HFFc6 (cell line): ENCODE measurements at places on chromosomes 1 and 21. TPM values are rescaled to one million over a fixed set of nuclear protein-coding genes. Genes with fewer than 3 reads are reported as not detected.

DNA sequence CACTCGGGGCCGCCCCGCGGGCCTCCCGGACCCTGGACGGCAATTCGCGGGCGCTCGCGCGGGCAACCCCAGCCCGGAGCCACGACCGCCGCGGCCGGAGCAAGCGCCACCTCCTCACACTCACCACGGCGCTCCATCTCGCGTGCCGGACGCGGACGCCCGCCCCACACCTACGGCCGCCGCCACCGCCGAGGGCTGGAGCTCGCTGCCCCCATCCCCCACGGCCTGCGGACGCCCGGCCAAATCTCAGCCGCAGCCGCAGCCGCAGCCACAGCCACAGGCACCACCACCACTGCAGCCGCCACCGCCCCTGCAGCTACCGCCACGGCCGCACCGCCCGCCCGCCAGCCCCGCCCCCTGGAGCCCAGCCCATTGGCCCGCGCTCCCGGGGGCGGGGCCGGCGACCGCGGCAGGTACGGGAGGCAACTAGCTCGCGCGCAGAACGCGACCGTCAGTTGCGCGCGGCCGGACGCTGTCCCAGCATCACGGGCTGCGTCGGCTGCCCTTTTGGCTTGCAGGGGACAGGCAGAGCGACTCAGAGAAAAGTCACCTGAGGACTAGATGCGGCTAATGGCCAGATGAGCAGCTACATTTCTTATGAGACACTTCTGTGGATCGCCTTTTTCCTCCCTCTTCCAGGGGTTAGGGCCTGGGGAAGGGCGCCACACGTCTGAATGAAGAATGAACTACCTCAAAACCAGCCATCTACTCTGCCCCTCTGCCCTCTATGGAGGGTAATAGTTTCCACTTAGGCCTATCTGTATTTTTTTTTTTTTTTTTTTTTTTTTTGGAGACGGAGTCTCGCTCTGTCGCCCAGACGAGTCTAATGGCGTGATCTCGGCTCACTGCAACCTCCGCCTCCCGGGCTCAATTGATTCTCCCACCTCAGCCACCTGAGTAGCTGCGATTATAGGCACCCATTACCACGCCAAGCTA is at the start of gene ARHGAP29:
TSS of gene ARHGAP29 (minus strand) at position 294 of the 936 bp plus-strand sequence. CDS start 5,973 bp downstream, outside the sequence.
- peaks cover 64% of the 10 kb centered on the region for H3K4me1 ChIP-seq
- H3K27me3 ChIP-seq: no peaks in the 10 kb centered on the region; the same call in 1 of the 2 replicates

GRCh38 chr21:41691205-41692184 is 75.4 kb downstream of the RIPK4 start:
- no peak overlapping the region for H3K27ac ChIP-seq
- peaks cover 30% of the 10 kb centered on the region for H3K27me3 ChIP-seq
- H3K4me1 ChIP-seq: peaks cover 9% of the 10 kb centered on the region; the same call in 1 of the 2 replicates
- no peak overlapping the region for H3K4me3 ChIP-seq

- DNase-seq: no peak
- no peak overlapping the region for H3K4me3 ChIP-seq
- H3K4me1 ChIP-seq: peaks cover 20% of the 10 kb centered on the region
- peaks cover 3% of the 10 kb centered on the region for H3K27me3 ChIP-seq
- peaks cover 32% of the 10 kb centered on the region for H3K36me3 ChIP-seq
Observed at GRCh38 chr21:33750017-33750416, 107.7 kb downstream of the ITSN1 start.

DNA sequence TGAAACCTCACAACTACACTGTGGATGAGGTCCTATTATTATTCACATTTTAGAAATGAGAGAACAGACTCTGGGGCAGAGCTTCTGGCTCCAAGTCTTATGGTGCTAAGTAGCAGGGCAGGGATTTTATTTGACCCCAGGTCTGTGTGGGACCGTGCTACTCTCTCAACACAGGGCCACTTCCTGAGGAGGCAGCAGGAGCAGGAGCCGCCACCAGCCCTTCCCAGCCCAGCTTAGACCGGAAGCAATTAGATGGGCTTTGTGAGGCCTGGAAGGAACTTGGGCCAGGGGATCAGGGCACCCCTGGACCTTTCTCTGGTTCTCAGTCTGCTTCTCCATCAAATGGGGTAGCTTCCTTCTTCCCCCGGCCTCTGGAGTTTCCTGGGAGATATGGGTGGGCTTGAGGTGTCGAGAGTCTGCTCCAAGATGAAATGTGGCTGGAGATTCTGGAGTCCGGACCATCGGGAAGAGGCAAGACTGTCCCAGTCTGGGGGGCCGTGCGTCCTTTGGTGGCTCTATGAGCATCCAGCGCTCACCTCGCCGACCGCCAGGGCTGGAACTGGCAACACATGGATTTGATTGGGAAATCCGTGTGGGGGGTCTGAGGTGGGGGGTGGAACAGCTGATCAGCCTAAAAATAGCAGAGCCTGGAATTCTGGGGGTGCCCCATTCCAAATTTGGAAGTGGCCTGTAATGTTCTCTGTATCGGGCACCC is 136.8 kb downstream of the FOXD2 start:
- H3K4me1 ChIP-seq: peaks cover 69% of the 10 kb centered on the region
- peaks cover 2% of the 10 kb centered on the region; the same call in 1 of the 2 replicates for H3K27me3 ChIP-seq
- H3K4me3 ChIP-seq: no peak overlapping the region
- H3K36me3 ChIP-seq: no peaks in the 10 kb centered on the region
- no peak for DNase-seq

DNA sequence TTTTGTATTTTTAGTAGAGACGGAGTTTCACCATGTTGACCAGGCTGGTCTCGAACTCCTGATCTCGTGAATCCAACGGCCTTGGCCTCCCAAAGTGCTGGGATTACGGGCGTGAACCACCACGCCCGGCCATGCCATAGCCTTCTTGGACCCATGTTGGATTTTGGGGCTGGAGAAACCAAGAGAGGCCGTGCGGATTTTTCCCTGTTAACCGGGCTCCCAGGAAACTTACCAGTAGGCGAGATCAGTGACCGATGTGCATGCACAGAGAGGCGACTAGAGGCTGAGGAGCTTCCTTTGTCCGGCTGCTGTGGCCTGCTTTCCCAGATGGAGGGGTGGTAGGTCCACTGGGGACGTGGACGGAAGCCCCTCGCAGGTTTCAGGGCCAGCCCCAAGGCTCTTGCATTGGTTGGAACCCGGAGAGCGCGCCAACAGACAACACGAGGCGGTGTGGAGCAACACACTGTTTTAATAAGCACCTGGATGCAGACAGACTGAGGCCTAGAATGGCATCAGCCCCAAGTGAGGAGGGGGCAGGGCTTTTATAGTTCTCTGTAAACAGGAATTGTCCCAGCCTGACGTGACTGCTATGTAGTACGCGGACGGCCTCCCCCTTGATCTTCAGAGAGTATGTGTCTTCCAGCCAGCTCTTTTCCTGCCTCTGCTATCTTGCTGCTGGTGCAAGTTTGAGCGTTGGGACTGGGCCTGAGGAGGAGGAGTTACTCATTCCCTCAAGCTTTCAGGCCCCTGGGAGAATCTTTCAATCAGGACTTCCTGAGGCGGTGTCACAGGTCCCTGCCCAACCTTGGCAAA is at the start of gene ERVH48-1:
TSS of gene ERVH48-1 (minus strand) at position 517 of the 813 bp plus-strand sequence. CDS start 6,624 bp downstream, outside the sequence.
- no peak for DNase-seq
- H3K27me3 ChIP-seq: no peaks in the 10 kb centered on the region
- H3K4me1 ChIP-seq: peaks cover 14% of the 10 kb centered on the region
- H3K27ac ChIP-seq: no peak within 1 kb of the TSS
- no peak within 1 kb of the TSS for H3K4me3 ChIP-seq

- H3K27me3 ChIP-seq: no peaks in the 10 kb centered on the region; the same call in 1 of the 2 replicates
- H3K4me1 ChIP-seq: peaks cover 10% of the 10 kb centered on the region; the same call in 1 of the 2 replicates
- no peak overlapping the region for H3K4me3 ChIP-seq
- H3K27ac ChIP-seq: no peak overlapping the region
Observed at GRCh38 chr1:59475737-59476136, 178.8 kb downstream of the FGGY start.

- peaks cover 11% of the 10 kb centered on the region for H3K27me3 ChIP-seq
- no peak overlapping the region for H3K27ac ChIP-seq
- DNase-seq: no peak
- H3K36me3 ChIP-seq: no peaks in the 10 kb centered on the region
- H3K4me3 ChIP-seq: no peak overlapping the region
Observed at GRCh38 chr1:25697435-25698217, 81.0 kb downstream of the MAN1C1 start.

DNA sequence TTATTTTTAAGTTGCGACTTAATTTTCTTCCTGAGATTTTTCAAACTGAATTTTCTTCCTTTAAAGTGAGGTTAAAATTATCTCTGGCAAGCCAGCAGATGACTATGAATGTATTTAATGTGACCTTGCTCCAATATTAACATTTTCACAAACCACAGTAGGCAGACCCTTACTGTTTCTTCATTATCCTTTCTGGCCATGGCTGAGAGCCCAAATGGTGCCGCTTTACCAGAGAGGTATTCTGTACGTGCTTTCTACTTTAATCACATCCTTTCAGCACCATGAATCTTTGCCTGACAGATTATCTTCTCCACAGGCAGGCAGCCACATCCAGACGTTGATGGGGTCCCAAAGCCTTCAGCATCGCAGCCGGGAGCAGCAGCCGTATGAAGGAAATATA is 129.6 kb downstream of the LRRC40 start:
- DNase-seq: no peak
- no peak overlapping the region for H3K27ac ChIP-seq
- H3K4me1 ChIP-seq: peaks cover 43% of the 10 kb centered on the region
- H3K27me3 ChIP-seq: no peaks in the 10 kb centered on the region

DNA sequence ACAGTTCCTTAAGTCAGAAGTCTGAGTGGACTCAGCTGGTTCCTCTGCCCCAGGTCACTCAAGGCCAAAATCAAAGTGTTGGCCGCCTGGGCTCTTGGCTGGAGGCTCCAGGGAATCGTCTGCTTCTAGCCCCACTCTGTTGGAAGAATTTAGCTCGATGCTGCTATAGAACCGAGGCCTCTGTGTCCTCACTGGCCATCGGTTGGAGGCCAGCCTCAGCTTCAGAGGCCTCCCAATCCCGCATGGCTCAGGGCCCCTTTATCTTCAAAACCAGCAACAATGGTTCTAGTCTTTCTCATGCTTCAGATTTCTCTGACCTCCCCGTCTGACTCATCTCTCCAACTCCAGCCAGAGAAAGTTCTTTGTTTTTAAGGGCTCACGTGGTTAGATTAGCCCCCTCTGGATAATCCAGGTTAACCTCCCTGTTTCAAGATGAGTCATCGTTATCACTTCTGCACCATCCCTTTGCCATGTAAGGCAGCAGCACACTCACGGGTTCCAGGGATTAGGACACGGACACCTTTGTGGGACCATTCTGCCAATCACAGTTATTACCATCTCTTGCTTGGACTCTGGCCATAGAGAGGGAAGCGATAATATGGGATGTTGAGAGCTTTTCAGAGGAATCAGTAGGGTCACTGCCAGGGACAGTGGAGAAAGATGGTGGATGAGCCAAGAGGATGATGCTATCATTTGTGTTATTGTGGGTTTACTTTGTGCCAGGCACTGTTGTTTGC is 13.6 kb downstream of the FHAD1 start:
- H3K27ac ChIP-seq: no peak overlapping the region
- peaks cover 16% of the 10 kb centered on the region for H3K27me3 ChIP-seq
- no peak overlapping the region for H3K4me3 ChIP-seq
- DNase-seq: peak; percentile 5
- peaks cover 7% of the 10 kb centered on the region; the same call in 1 of the 2 replicates for H3K36me3 ChIP-seq
- peaks cover 15% of the 10 kb centered on the region for H3K4me1 ChIP-seq

GRCh38 chr1:42957229-42957879 is 1.3 kb downstream of the SLC2A1 start:
- peak overlapping the region; percentile 99 for H3K4me3 ChIP-seq
- peak overlapping the region; percentile 90 for H3K27ac ChIP-seq
- H3K36me3 ChIP-seq: peaks cover 25% of the 10 kb centered on the region

GRCh38 chr1:41046347-41046775 is 24.8 kb upstream of the SLFNL1 start:
- peaks cover 2% of the 10 kb centered on the region; the same call in 1 of the 2 replicates for H3K27me3 ChIP-seq
- H3K36me3 ChIP-seq: peaks cover 13% of the 10 kb centered on the region; the same call in 1 of the 2 replicates
- H3K4me3 ChIP-seq: no peak overlapping the region
- no peak overlapping the region for H3K27ac ChIP-seq
- DNase-seq: no peak
- H3K4me1 ChIP-seq: peaks cover 17% of the 10 kb centered on the region

- peak overlapping the region; percentile 20; the same call in 1 of the 2 replicates for H3K27ac ChIP-seq
- no peaks in the 10 kb centered on the region for H3K36me3 ChIP-seq
- H3K4me1 ChIP-seq: peaks cover 52% of the 10 kb centered on the region
- H3K4me3 ChIP-seq: peak overlapping the region; percentile 30
Observed at GRCh38 chr1:219123036-219123435, 50.6 kb upstream of the LYPLAL1 start.

GRCh38 chr1:53306168-53306567 is 21.7 kb downstream of the LRP8 start:
- no peak overlapping the region for H3K27ac ChIP-seq
- no peak overlapping the region for H3K4me3 ChIP-seq
- H3K27me3 ChIP-seq: no peaks in the 10 kb centered on the region; the same call in 1 of the 2 replicates
- H3K36me3 ChIP-seq: no peaks in the 10 kb centered on the region
- DNase-seq: no peak

- H3K4me3 ChIP-seq: no peak overlapping the region
- H3K36me3 ChIP-seq: no peaks in the 10 kb centered on the region
- H3K27me3 ChIP-seq: peaks cover 8% of the 10 kb centered on the region; the same call in 1 of the 2 replicates
Observed at GRCh38 chr1:9843576-9843945, 19.8 kb upstream of the CLSTN1 start.

DNA sequence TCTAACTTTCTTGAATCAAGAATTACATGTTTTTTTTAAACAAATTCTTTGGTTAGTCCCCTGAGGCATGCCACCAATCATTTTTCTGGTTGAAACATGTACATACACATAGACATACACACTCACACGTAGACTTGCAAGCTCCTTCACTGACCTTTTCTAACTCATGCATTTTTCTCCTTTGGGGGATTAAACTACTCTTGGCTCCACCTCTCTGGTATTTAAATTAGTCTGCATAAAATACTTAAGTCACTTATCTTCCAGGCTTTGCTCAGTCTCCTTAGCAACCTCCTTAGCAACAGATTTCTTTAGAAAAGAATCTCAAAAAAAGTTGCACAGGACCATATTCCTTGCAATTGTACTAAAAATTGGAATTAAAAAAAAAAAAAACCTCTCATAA is 440.9 kb upstream of the LRRC7 start:
- no peak overlapping the region for H3K4me3 ChIP-seq
- H3K36me3 ChIP-seq: no peaks in the 10 kb centered on the region; the same call in 1 of the 2 replicates
- H3K27me3 ChIP-seq: no peaks in the 10 kb centered on the region

DNA sequence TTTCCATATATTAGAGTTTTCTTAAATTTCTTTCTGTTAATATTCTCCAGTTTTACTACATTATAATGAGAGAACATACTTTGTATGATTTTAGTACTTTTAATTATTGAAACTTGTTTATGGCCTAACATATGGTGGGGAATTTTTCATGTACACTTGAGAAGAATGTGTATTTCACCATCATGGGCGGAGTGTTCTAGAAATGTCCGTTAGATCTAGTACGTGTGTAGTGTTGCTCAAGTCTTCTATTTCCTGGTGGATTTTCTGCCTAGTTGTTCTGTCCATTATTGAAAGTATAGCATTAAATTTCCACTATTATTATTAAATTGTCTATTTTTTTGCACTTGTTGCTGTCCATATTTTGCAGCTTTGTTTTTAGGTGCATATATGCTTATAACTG is 64.0 kb upstream of the RGS21 start:
- no peak overlapping the region for H3K4me3 ChIP-seq
- no peak for DNase-seq
- no peaks in the 10 kb centered on the region for H3K36me3 ChIP-seq
- no peaks in the 10 kb centered on the region; the same call in 1 of the 2 replicates for H3K27me3 ChIP-seq
- H3K4me1 ChIP-seq: no peaks in the 10 kb centered on the region
- H3K27ac ChIP-seq: no peak overlapping the region

GRCh38 chr21:14767192-14767852 is 221.2 kb upstream of the SAMSN1 start:
- DNase-seq: no peak
- H3K36me3 ChIP-seq: no peaks in the 10 kb centered on the region
- no peak overlapping the region for H3K27ac ChIP-seq
- H3K27me3 ChIP-seq: peaks cover 3% of the 10 kb centered on the region; the same call in 1 of the 2 replicates
- no peak overlapping the region for H3K4me3 ChIP-seq

The C8B gene
- not detected in 3 replicates for total RNA-seq

The LIPI gene
- total RNA-seq: not detected in 3 replicates

The GPR61 gene
- not detected in 2 replicates for total RNA-seq

The SPRR2E gene
- total RNA-seq: not detected in 3 replicates

The MAP3K6 gene
- total RNA-seq: 22.6 to 30.8 TPM (median 23.9 TPM) in 3 replicates

The SPRR1B gene
- not detected in 3 replicates for total RNA-seq

The SIPA1L2 gene
- not detected in 3 replicates for total RNA-seq

The IARS2 gene
- 84.9 to 90.3 TPM (median 87.7 TPM) in 3 replicates for total RNA-seq
